ENCODE measurements at places on chromosomes 1 and 21.

GRCh38 chr1:26327956-26328362, 10.2 kb downstream of the CD52 start:
- DNase-seq: no peak

GRCh38 chr1:55448261-55448660, 233.1 kb upstream of the USP24 start:
- no peak for DNase-seq

DNA sequence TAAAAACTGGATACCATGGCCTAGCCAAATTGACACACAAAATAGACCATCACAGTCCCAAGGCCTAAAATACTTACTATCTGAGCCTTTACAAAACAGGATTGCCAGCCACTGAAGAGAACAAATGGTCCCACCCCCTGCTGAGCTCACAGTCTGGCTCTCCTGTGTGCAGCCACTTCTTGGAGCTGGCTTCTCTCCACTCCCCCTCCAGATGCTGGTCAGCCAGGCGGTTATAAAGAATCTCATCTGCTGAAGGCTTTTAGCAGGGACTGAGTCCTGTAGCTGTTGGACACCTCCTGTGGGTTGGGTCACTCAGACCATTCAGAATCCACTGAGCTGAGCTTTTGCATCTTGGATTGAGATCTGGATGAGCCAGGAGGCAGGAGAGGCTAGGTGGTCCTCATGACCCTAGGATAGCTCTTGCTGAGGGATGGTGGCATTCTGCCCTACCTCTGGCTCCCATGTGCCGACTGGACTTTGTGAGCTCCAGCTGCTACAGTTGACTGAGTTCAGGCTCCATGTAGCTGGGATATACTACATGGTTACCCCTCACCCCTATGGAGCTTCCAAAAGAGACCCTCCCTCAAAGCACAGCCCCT, 16.1 kb downstream of the OXCT2 start:
- no peak for DNase-seq

- DNase-seq: peak; percentile 19
Observed at GRCh38 chr1:192609110-192610079, 26.6 kb upstream of the RGS13 start.

DNA sequence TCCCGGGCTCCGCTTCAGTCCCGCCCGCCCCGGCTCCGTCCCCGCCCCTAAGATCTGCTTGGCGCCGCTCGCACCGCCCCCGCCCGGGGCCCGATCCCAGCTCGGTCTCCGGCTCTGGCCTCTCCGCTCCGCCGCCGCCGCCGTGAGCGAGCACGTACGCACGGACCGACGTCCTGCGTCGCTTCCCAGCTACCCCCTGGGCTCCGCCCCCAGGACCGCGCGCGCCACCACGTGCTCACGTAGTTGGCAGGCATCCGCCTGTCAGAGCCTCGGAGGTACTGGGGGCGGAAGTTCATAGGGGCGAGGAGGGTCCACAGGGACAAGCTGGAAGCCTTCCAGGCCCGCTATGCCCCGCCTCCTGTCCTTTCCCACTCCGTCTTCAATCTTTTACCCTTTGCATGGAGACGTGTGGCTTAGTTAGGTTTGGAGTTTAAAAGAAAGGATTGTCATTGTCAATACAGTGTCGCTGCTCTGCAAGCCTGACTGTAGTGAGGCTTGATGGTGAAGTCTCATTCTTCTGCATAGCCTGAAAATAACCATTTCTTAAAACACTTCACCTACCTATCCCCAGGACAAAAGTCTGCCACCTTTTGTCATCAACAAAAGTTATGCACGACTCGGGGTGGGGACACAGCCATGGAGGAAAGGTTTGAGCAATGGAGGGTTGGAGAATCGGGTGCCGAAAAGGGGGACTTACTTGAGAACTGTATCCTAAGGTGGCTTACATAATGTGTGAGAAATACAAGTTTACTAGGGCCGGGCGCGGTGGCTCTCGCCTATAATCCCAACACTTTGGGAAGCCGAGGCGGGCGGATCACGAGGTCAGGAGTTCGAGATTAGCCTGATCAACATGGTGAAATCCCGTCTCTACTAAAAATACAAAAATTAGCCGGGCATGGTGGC, at the start of gene CLK2:
Gene CLK2, minus strand, starts transcription at position 162 of the 903 bp plus-strand sequence. CDS start 2,527 bp downstream, outside the sequence.
- DNase-seq: peak; percentile 96

- no peak for DNase-seq
Observed at GRCh38 chr1:180917306-180918065, 4.8 kb downstream of the KIAA1614 start.

DNA sequence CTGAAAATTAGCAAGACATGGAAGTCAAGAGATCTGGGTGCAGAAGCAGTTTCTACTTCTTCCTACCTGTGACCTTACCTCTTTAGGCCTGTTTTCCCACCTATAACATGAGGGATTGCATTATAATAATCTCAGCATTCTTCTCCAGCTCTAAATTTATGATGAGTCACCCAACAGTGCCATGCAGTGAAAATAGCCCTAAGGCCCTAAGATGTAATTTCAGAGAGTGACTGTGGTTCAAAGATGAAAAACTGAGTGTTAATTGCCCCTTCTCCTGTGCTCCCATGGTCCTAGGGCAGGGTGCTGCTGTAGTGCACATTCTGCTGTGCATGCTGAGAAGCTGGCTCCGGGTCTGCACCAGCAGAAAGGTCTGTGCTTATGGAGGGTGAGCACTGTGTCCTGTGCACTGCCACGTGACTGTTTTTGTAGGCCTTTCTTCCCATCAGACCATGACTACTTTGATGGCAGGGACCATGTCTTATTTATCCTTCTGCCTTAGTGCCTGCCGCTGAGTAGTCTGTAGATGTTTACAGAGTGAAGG, 29.7 kb downstream of the JUN start:
- DNase-seq: no peak

GRCh38 chr1:55057956-55058298, 18.6 kb downstream of the PCSK9 start:
- DNase-seq: no peak

- no peak for DNase-seq
Observed at GRCh38 chr1:211336775-211337174, 10.1 kb downstream of the TRAF5 start.

DNA sequence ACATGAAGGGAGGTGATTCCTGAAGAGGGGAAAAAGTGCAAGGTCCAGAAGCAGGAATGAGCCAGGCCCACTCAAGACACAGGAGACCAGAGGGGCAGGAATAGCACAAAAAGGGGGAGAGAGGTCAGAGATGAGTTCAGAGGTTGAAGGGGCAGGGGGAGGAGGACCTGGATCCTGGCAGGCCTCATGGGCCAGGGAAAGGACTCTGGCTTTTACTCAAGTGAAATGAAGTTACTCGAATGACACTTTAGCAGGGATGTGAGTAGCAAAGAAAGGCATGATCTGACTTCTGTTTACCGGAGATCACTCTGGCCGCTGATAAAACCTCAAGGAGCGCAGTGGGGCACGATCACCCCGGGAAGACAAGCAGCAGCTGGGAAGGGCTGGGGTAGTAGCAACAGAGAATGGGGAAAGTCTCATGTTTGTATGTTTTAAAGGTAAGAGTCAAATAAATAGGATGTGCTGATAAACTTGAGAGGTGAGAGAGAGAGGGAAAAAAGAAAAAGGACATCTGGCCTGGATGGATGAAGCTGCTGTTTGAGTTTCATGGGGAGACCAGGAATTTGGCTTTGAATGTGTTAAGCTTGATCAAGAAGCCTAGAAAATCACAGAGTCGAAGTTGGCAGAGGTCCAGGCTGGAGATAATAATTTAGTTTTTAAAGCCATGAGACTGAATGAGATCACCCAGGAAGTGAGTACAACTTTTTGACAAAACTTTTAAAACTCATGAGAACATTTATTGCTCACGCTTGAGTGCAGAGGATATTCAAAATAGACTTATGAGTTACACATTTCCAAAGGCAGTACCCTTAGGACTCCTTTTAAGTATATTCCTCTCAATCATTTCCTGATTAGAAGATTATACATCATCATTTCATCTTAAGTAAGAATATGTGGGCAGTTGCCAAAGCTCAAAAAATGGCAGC, 156.0 kb downstream of the RERE start:
- peak; percentile 32 for DNase-seq

DNA sequence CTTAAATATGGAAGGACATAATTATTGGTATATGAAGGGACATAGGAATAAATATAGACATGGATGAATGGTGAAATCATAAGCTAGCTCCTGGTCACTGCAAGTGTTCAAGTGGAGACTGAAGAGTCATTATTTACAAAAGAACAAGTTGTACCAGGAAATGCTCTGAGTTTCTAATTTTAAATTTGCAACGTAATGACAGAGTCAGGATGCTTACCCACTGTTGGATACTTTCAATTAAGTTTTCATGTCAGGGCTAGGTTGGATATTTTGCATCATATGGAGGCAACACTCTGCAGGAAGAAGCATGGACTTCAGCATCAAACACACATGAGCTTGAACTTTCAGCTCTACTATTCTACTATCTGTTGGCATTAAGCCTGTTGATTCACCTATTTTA, 499.6 kb upstream of the C1orf87 start:
- DNase-seq: no peak

DNA sequence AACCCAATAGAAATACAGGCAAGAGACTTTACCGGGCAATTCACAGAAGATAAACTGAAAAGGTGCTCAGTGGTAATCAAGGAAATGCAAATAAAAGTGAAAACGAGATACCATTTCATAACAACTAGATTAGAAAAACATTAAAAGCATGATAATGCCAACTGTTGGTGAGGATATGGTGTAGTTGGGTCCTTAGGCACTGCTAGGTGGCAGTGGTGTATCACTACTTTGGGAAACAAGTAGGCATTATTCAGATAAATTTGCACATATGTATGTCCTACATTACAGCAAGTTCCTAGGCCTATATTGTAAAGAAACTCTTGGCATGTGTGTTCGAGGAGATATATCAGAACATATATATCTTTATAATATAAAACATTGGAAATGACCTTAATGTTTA, 31.0 kb downstream of the AZIN2 start:
- DNase-seq: no peak

- DNase-seq: no peak
Observed at GRCh38 chr1:15173863-15174614, 20.5 kb downstream of the TMEM51 start.

DNA sequence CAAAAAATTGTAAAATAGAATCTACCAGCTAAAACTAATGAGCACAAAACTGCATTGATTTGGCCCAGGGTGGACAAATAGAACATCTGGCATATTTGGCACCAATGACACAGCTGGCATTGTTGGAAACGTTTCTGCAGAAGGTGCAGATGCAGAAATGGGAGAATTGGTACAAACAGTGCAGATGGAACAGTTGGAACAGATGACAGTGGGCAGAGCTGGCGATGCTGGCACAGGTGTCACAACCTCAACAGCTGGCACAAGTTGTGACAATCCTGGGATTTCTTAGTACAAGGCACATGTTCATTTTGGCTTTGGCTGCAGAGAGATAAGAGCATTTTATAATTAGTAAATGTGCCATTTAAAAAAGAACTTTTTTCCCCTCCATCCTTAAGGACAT, 91.1 kb upstream of the ZBTB18 start:
- no peak for DNase-seq

GRCh38 chr1:30244801-30245200, 478.6 kb downstream of the MATN1 start:
- DNase-seq: no peak

- DNase-seq: no peak
Observed at GRCh38 chr1:54543729-54544496, 4.1 kb upstream of the ACOT11 start.

GRCh38 chr1:183110326-183110880, 75.7 kb upstream of the LAMC2 start:
- DNase-seq: no peak

DNA sequence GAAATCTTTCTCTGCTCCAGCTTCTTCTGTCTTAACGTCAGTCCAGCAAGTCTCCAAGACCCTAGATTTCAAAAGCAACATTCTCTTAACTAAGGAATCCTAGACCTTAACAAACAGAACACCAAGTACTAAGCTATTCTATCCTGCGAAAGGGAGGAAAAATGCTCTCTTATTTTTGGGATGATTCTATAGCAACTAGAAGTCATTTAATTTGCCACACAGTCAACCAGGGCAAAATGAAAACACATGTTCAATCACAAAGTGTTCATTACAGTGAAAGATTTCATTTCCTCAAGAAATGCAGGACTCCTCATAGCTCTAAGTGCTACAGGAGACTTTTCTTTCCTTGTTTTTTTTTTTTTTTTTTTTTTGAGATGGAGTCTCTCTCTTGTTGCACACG, 36.2 kb upstream of the DOCK7 start:
- no peak for DNase-seq

Data from stimulated activated CD4-positive, alpha-beta T cell treated with anti-CD3 and anti-CD28 coated beads, Interleukin-4, amount 100 ng/mL, for 48 hours (primary cell).